ENCODE measurements at places on chromosomes 5 and 9.

GRCh38 chr5:107184871-107185270 lies 485.9 kb downstream of the EFNA5 start:
- DNase-seq, result no peak

DNA sequence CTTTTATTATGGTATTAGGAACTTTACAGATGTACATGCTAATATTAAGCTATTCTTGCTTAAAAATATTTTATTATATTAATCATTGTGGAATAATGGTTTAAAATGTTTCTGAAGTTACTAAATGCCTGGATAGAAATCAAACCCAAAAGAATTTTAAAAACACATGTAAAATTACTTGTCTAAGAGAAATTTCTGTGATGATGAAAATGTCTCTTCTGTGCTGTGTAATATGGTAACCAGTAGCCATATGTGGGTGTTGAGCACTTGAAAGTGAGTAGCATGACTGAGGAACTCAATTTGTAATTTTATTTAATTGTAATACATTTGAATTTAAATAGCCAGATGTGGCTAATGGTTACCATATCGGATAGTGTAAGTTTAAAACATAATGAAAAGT lies 66.7 kb upstream of the HSPB3 start:
- no peak for DNase-seq

GRCh38 chr5:179862891-179863290 lies 4.3 kb upstream of the MRNIP start:
- no peak for DNase-seq

GRCh38 chr5:87524217-87524616 lies 111.5 kb upstream of the CCNH start:
- no peak for DNase-seq

DNA sequence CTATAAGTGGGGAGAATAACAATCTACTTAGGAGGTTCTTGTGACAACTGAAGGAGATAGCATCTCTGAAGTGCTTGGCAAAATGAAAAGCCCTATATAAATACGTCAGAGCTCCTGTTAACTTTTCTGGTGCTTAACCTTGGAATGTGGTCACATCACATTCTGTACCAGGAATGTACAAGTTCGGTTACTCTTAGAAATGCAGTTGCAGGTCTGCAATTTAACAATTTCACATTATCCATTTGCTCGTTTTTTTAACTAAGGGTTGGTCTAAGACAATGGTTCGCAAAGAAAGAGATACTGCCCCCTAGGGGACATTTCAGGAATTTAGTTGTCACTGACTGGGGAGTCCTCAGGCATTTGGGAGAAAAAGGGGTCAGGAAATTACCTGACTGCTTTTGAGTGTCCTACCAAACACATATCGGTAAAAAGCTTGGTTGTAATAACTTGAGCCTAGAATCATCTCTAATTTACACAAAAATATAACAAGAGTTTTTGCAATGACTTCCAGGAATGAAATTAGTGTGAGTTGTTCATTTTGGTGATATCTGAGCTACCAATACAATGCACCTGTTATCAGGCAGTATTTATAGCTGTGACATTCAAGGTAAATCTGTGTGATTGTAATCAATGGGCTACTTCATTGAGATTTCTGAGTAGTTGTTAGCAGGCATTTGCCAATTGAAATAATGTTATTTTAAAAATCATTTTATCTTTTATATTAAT lies 5.4 kb upstream of the HBEGF start:
- no peak for DNase-seq

DNA sequence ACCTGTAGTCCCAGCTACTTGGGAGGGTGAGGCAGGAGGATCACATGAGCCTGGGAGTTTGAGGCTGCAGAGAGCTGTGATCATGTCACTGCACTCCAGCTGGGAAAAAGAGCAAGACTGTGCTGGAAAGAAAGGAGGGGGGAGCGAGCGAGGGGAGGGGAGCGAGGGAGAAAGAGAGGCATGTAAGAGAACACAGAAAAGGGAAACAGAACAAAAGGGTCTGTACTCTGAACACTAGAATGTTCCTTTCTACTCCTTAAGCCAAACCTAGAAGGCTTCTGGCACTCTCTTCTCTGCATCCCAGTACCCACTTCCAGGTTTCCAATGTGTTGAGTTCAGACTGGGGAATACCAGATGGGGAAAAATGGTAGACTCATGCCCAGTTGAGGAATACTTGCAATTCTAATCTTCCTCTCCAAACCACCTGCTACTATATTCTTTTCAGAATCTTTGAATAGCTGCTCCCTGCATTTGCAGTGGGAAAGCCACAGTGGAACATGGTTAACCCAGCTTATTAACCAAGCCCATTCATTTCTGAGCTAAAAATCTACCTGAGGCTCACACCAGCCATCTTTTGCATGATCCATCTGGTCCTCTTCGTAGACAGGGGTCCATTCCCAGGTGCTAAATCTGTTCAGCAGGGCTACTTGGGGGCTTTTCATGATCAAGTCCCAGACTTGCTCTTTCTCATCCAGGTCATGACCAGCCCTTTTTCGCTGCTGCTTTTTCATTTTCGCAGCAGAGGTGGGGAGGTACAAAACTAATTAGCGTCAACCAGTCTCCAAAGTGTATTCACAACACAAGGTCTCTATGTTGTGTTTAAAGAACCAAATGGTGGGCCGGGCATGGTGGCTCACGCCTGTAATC lies 34.9 kb downstream of the SEMA4D start:
- no peak for DNase-seq

GRCh38 chr9:107246259-107247254 lies 36.5 kb upstream of the RAD23B start:
- no peak for DNase-seq

- no peak for DNase-seq
These were observed 90.2 kb downstream of the IQGAP2 start for GRCh38 chr5:76493190-76493837.

GRCh38 chr9:131475956-131476776 lies 26.6 kb upstream of the POMT1 start:
- no peak for DNase-seq

GRCh38 chr5:125609011-125609410 lies 814.2 kb upstream of the GRAMD2B start:
- DNase-seq, result no peak

DNA sequence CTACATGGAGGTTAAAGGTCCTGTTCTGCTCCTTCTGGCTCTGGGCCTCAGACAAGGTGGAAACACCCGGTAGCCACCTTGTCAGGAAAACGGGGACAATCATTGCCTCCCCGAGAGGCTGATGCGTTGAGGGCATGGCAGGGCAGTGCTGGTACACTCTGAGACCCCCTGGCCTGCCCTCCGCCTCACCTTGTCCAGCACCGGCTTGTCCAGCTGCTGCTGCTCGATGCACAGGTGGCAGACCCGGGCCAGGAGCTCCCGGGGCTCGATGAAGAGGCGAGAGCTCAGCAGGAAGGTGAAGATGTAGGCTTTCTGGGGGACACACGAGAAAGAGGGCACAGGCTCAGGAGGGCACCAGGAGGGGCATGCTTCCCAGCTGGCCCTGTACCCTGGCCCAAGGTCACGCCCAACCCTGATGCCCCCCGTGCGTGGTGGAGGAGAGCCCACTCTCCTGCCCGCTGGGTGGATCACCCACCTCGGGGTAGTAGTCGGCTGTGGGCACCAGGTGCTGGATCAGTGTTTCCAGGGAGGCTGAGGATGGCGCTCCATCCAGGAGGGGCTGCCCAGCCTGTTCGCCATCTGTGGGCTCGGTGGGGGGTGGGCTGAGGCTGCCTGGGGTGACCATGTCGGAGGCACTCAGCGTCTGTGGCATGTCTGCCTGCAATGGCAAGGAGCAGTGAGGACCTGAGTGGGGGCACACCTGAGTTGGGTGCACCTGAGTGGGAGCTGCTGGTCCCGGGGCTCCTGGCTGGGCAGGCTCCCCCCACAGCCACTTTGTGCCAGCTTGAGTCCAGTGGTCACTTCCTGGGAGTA lies 66.0 kb upstream of the RNF130 start:
- DNase-seq, result no peak

Measured in BJ (cell line).